Activated CD4-positive, CD25-positive, alpha-beta regulatory T cell treated with anti-CD3 and anti-CD28 coated beads, Interleukin-2, amount 50 U/mL, for 72 hours (primary cell): ENCODE measurements at places on chromosomes 12 and 14.

DNA sequence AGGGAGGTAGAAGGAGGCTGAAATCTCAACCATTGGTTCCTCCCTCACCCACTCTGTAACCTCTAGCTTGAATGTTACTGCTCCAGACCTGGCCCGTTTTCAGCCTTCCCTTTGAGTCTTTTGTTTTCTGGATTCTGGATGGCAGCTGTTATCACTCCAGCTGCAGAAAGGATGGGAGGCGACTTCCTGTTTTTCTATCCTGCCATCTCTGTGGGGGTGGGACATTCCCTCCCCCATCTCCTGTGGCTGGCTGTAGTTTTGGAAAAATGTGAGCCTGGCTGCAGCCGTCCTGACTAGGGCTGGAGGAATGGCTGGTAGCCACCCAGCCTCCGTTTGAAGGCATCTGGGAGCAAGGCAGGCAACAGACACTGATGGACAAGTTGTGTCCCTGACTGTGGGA, 2.9 kb upstream of the PPFIBP1 start:
- no peak for DNase-seq

- DNase-seq: no peak
These were observed 44.6 kb downstream of the SFSWAP start for GRCh38 chr12:131755305-131756113.

- no peak for DNase-seq
These were observed 36.3 kb upstream of the NPFF start for GRCh38 chr12:53543539-53543938.

- DNase-seq: no peak
These were observed 40.5 kb downstream of the CRACR2A start for GRCh38 chr12:3712209-3712992.

DNA sequence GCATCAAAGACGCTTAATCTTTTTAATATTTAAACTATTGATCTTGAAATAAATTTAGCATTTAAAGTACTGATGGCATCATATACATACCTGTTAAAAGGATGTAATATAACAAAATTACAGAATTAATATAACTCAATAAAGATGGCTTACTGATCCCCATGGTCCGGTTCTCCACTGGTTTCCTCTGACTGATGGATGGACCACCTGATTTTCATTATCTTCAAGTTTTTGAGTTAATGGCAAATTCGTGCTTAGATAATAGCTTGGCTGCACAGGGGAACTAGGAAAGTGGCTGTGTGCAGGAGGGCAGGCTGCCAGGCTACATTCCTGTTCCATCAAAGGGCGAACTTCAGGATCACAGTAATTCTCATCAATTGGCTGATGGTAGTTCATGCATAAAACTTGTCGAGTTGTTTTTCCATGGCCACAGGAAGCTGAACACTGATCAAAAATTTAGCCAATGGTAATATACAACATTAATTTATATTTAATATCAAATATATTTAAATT, 123.9 kb downstream of the ADAMTS20 start:
- DNase-seq: no peak

DNA sequence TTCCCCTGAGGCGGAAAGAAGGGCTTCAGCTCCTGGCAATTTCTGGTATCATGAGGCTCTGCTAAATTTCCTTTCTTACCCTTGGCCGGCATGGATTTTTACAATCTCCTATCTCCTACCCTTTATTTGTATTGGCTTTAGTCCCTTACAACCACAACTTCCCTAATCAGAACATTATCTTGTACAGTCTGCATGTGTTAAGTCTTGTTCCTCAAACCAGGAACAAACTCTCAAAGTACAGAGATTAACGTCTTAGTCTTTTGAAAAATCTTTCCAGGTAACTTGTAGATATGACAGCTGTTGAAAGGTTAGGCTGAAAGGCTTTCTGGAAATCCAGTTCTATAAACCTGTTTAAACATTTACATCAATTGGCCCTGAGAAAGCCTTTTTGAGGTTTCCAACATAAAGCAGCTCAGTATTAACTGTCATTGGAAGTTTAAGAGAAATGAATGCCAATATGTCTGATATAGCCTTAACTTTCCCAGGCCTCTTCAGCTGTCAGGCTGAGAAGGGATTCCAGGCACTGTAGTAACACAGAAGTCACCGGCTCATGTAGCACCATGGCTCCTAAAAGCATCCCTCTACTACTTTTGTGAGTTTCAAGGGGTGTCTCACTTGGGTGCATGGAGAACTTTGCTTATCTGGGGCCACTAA, 360.5 kb downstream of the FUT8 start:
- DNase-seq: no peak

GRCh38 chr12:24754690-24755638, 193.9 kb downstream of the BCAT1 start:
- DNase-seq: no peak

DNA sequence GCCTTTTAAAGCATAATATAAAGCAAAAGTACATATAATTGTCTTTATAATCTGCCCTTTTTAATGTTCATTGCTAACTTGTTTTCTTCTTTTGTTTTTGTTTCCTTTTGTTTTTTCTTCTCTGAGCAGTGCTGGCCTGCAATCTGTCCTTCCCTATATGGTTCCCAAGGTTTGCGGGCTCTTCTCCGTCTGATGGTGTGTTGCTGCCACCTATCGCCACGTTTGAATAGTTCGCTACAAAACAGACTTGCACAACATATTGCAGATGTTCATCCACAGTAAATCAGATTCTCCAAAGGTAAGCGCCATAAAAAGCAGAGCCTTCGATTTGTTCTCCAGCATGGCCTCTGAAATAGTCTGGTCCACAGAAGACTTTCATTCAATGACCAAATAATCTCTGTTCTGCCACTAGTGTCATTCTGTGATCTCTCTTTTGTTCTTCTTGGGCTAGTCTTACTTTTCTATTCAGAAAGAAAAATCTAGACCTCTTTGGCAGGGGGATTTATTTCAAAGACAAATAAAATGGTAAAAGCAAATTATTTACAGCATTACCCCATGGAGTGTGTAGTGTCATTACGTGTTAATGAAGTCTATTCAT, 33.5 kb downstream of the C12orf50 start:
- DNase-seq: no peak

DNA sequence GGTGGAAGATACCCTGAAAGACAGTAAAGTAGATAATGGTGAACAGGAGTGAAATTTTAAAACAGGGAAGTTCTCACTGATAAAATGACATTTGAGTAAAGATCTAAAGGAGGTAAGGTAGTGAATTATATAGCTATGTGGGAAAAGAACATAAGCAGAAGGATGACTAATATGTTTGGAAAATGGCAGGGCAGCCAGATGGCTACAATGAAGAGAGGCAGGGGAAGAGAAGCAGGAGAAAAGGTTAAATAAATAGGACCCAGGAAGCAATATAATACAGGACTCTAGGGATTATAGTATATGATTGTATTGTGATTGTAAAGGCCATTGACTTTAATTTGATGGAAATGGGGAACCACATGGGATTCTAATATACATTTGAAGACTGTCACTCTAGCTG, 33.0 kb downstream of the SCFD1 start:
- DNase-seq: no peak

GRCh38 chr12:48924617-48925303, 532 bp downstream of the FKBP11 start:
- DNase-seq: peak; percentile 56

DNA sequence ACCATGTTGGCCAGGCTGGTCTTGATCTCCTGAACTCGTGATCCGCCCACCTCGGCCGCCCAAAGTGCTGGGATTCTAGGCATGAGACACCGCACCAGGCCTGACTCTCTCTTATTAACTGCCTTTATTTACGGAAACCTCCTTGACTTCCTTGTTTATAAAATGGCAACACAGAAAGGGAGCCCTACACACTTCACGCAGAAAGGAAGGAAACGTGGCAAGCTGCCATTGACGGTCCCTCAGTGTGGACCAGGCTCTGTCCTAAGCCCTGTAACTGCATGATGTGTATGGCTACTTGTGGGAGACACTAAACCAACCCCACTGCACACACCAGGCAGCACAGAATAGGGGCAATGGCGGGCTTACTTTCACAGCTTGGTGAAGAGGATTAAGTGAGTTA, 11.7 kb downstream of the CINP start:
- no peak for DNase-seq

DNA sequence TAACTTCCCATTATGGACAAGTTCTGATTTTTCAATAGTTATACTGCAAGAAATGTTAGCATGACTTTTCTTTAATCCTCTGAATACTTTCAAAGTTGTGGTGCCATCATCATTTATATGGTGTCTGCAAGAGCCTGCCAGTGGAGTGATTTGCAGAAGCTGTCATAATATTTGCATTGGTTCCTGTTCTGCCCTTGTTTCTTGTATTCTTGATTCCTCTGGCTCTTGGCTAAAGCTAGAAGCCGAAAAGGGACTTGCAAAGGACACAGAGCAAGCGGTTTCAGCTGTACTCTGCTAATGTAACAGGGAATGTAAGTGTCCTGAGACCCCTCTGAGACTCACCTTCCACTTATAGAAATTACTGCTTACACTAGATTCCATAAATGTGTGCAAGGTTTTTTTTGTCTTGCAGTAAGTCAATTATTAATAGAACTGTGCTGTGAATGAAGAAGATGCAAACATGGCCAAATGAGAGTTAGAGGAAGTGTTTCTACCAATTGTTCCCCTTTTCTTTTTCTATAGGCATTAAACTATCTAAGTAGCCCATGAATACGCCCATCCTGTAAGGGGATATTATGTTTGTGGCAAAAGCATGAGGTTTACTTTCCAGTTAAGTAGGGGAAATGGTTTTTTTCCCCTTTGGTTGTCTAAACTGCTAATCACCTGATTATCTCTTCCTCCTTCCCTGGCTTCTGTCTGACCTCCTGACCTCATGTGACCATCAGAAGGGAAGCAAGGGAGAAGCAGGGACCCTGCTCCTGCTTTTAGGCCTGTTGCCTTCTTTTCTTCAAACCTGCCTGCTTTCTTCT, 5.3 kb downstream of the DYRK4 start:
- no peak for DNase-seq

- DNase-seq: no peak
These were observed 268.7 kb upstream of the PDE3A start for GRCh38 chr12:20099395-20100183.

DNA sequence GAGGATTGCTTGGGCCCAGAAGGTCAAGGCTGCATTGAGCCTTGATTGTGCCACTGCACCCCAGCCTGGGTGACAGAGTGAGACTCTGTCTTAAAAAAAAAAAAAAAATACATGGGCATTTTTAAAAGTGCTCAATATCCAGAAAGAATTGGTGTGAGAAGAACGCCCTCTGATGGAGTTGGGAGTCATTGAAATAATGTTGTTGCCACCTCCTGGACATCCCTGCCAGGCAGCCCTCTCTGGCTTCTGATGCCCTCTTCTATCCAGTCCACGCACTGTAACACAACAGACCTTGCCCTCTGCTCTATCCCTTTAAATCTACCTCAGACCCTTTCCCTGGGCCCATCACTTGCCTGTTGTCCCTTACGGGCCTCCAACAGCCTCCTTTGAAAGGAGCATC, 4.9 kb downstream of the PTGDR start:
- DNase-seq: no peak

DNA sequence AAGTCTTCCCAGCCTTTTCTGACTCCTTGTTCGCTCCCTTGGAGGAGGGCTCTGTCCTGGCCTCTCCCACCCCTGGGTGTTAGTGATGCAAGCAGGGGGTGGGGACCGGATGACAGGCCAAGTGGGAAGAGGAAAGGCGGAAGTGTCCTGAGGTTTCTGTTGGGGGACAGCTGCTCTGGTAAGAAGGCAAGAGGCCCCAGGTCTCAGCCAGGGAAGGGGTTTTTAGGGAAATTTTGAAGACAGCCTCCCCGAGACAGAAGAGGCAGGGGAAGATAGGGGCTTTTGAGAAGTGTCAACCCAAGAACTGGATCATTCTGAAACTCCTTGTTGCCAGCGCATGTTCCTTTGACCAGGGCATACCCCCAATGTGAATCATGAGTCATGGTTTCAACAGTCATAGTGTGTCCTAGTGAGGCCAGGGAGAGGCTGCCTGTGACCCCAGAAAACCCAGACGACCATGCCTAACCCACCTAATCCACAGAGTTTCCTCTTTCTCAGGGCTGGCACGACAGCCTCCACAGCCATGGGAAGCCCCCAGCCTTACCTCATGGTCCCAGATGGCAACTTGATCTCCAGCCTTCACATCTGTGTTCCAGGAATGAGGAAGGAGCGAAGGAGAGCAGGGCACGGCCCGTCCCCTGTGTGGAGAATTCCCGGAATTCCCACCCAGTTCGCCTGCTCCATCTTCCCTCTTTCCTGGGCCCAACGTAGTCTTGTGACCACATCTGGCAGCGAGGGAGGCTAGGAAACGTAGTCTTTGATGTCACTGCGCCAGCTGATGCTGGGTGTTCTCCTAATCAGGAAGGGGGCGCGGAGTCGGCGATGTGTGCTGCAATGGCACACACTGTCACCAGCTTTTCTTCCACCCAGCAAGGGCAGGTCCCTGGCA, 4.9 kb upstream of the GPR132 start:
- peak; percentile 50 for DNase-seq

DNA sequence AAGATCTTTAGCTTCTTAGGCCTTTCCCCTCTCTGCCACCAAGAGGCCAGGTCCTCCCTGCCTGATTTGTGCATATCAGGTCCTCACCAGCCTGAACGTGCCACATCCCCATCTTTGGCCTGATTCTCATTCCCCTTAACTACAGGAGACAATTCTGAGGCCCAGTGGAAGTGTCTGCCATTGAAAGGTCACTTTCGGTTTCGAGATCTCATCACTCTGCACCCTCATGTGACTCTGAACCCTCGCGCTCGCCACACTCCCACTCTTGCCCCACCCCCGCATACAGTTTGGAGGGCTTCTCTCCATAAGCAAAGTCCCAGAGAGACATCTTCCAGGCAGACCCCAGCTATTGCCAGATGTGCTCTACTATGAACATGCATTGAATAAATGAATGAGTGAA, 189.0 kb downstream of the NTF3 start:
- no peak for DNase-seq

DNA sequence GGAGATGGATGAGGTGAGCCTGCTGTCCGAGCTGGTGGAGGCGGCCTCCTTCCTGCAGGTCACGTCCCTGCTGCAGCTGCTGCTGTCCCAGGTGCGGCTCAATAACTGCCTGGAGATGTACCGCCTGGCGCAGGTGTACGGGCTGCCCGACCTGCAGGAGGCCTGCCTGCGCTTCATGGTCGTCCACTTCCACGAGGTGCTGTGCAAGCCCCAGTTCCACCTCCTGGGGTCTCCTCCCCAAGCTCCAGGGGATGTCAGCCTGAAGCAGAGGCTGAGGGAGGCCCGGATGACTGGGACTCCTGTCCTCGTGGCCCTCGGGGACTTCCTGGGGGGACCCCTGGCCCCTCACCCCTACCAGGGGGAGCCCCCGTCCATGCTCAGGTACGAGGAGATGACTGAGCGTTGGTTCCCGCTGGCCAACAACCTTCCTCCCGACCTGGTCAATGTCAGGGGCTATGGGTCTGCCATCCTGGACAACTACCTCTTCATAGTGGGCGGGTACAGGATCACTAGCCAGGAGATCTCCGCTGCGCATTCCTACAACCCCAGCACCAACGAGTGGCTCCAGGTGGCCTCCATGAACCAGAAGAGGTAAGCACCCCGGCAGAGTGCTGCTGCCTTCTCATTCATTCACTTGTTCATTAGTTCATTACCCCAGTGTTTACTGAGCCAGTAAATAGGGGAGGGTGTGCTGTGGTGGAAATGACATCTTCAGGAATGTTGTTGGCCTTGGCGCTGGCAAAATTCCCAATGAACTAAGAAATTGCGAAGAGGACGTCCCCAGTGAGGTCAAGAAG, 774 bp upstream of the MANSC4 start:
- DNase-seq: no peak

- DNase-seq: no peak
These were observed 793.6 kb downstream of the GALC start for GRCh38 chr14:87199381-87199780.

GRCh38 chr14:61558271-61558670, 137.0 kb upstream of the HIF1A start:
- no peak for DNase-seq
